ENCODE measurements at places on chromosomes 11 and 22.

DNA sequence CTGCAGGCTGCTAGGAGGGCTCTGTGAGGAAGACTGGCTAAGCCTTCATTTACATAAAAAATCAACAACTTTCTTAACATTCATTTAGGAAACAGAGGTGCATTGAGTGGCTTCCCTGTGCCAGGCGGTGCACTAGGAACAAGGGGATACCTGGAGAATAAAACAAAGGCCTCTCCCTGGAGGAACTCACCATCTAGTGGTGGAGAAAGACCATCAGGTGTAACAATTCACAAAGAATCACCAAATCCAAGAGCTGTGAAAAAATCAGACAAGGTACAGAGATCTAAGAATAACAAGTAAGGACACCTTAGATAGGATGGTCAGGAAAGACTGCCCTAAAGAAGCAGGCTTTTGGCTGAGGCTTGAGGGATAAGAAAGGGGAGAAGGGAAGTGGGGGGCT lies 40.3 kb downstream of the CSNK2A3 start:
- no peak for DNase-seq

DNA sequence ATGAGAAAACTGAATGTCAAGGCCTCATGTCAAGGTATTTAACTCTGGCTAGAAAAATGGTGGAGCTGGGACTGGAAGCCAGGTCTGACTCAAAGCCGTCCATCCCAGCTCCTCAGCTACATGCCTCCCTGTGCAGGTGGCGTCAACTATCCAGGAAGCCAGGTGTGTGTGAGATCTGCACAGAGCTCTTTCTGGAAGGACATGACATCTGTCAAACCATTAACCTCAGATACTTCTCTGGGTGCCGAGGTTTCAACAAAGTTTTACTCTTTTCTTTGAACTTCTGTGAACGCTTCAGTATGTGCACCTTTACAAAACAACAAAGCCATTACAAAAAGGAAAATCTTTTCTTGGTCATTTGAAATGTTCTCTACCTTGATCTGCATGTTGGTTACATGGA lies 7.0 kb upstream of the CASTOR1 start:
- no peak for DNase-seq

GRCh38 chr11:126880872-126881271 lies 119.7 kb downstream of the KIRREL3 start:
- peak; percentile 67 for DNase-seq

- DNase-seq, result no peak
These were observed 146.8 kb downstream of the DBX1 start for GRCh38 chr11:20013346-20014066.

- DNase-seq, result no peak
These were observed 439.0 kb upstream of the CCDC90B start for GRCh38 chr11:83725269-83725560.

DNA sequence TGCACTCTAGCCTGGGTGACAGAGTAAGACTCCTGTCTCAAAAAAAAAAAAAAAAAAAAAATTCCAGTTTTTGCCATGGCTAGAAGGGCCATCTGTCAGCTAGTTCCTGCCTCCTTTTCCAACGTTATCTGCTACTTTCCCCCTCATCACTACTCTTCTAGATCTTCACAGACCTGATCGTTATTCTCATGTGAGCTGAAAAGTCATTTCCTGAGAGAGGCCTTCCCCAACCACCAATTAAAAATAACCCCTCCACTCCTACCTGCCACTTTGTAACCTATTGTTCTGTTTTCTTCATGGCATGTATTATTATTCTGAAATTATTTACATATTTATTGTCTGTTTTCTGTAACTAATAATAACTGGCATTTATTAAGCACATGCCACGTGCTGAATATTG lies 24.2 kb downstream of the SGSM3 start:
- no peak for DNase-seq

GRCh38 chr22:32515084-32515483 lies 40.5 kb downstream of the FBXO7 start:
- DNase-seq, result no peak

- DNase-seq, result no peak
These were observed 784 bp upstream of the SYNGR1 start for GRCh38 chr22:39348909-39349505.

- DNase-seq, result no peak
These were observed 8.8 kb downstream of the RRAS2 start for GRCh38 chr11:14350215-14350614.

DNA sequence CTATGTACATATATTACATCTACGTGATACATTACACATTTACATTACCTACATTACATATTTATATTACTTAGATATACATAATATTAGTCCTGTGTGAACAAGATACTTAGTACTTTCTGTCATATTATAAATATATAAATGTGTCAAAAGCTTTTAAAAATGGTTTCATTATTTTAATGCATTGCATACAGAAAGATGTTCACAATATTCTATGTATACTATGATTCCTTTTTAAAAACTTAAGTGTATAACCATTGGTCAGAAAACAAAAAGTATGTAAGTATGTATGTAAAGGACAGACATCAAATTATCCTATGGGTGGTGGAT lies 647 bp upstream of the ZW10 start:
- no peak for DNase-seq

GRCh38 chr11:126791446-126791845 lies 209.1 kb downstream of the KIRREL3 start:
- no peak for DNase-seq

- no peak for DNase-seq
These were observed 132.2 kb downstream of the NAV2 start for GRCh38 chr11:19844806-19845205.

Data from NCI-H1417 treated with DMSO at 0.1 percent for 48 hours (cell line).